T-helper 1 cell (primary cell): ENCODE measurements at places on chromosomes 7 and 10.

GRCh38 chr7:116924741-116925140 is 28.6 kb upstream of the ST7 start:
- DNase-seq = no peak

DNA sequence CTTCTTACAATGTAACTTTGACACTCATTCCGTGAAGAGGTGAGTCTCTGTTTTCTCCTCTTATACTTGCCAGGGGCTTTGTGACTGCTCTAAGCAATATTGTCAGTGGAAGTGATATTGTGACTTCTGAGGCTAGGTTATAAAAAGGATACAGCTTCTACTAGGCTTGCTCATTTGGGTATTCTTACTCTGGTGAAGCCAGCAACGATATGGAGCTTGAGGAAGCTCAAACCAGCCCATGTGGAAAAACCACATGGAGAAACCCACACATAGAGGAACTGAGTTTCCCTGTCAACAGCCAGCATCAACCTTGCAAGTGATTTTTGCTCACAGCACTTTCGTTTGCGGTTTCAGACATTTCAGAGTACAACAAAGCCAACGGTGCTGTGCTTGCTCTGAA is 149.6 kb upstream of the SEMA3E start:
- no peak for DNase-seq

GRCh38 chr10:21337171-21337792 is 188.2 kb downstream of the SKIDA1 start:
- no peak for DNase-seq

GRCh38 chr7:155355745-155356144 is 58.1 kb downstream of the INSIG1 start:
- DNase-seq = no peak

- DNase-seq = no peak
Observed at GRCh38 chr10:87887146-87887545, 23.7 kb downstream of the PTEN start.

GRCh38 chr7:92697012-92697411 is 106.8 kb upstream of the FAM133B start:
- no peak for DNase-seq

DNA sequence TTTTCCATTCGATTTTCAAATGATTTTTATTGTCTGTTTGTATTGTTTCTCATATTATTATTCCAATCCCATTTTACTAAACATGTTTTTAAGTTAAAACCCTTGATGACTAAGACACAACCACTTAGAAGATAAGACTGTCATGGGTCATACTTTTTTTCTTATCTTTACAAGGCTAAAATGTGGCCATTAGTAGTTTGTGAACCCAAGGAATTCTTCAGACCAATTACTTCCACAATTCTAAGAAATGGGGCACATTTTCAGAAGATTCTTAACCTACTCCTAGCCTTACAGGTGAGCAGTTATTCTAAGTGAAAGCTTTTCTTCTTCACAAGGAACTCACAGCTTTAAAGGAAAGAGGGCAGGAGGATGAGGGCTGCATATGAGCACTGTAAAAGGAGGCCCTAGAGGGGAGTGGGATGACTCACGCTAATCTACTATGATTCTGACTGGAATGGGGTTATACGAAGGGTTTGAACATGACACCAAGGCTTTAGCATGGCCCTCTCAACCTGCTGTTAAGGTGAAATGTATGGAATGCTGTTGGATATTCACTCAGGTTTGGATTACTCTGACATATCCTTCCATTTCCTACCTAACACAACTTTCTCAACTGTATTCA is 81.0 kb downstream of the SORCS1 start:
- no peak for DNase-seq

GRCh38 chr7:136919820-136920219 is 51.4 kb downstream of the CHRM2 start:
- DNase-seq = no peak

GRCh38 chr7:21417647-21418046 is 10.2 kb upstream of the SP4 start:
- no peak for DNase-seq

- DNase-seq = no peak
Observed at GRCh38 chr7:16850614-16851466, 30.9 kb downstream of the AGR3 start.

- no peak for DNase-seq
Observed at GRCh38 chr7:21500117-21500832, 42.6 kb upstream of the DNAH11 start.

GRCh38 chr10:99523251-99523773 is 9.4 kb upstream of the NKX2-3 start:
- no peak for DNase-seq

- no peak for DNase-seq
Observed at GRCh38 chr7:4833691-4834600, 27.9 kb downstream of the PAPOLB start.

DNA sequence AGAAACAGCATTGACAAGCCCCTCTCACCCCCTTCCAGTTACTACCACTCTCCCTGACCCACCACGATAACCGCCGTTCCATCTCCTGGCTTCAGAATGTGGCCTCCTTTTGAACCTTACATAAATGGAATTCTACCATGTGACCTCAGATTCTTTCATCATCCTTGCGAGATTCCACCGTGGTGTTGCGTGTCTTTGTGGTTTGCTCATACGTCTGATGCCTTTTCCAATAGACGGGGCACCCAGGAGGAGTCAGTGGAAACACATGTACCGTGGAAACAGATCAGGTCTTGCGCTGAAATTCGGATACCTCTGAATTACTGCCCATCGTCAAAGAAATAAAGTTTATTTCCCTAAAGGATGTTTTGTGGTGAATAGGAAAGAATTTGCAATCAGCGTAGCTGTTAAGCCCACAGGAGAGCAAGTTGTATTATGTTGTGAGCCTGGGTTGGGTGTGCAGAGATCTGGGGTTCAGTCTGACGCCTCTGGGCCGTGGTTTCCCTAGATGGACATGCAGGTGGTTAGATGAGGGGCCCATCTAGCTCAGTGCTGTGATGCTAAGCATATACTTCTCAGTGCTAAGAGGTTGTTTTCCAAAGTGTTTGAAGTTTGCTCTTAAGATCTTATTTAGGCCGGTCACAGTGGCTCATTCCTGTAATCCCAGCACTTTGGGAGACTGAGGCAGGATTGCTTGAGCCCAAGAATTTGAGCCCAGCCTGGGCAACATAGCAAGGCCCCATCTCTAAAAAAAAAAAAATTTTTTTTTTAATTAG is 29.1 kb downstream of the GTF2IRD1 start:
- DNase-seq = no peak

- no peak for DNase-seq
Observed at GRCh38 chr10:86292462-86293395, 73.9 kb downstream of the GRID1 start.

DNA sequence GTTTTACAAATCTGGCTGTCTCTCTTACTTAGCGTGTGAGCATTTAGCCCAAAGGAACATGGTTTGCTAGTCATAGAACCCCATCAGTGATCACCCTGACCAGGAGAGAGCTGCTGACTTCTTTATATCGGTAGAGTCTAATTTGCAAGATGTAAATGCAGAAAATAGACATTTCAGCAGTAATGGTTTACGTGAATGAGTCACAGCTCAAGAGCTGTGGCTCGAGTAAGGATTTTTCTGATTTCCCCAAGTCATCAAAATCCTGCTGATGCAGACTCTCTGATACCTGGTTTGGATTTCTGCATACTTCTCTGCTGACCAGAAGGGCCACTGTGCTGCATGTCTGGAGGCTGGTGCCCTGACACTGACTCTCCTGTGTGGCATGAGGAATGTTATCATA is 25.7 kb downstream of the NUB1 start:
- DNase-seq = no peak

DNA sequence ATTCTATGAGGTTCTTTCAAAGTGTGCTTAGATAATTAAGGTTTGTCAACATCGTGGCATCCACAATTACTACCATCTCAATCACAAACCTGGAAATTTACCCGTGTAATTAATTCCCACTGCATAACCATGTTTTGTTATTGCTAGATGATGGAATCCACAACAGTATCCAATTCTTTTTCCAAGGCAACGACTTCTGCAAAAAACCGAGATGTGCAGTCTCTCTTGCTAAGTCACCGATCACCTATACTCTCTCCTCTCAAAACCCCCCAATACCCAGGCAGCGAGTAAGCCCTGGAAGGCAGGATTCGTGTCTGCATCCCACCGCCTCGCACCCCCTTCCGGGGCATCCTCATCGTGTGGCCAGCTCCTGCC is 678 bp upstream of the EIF4H start:
- no peak for DNase-seq

DNA sequence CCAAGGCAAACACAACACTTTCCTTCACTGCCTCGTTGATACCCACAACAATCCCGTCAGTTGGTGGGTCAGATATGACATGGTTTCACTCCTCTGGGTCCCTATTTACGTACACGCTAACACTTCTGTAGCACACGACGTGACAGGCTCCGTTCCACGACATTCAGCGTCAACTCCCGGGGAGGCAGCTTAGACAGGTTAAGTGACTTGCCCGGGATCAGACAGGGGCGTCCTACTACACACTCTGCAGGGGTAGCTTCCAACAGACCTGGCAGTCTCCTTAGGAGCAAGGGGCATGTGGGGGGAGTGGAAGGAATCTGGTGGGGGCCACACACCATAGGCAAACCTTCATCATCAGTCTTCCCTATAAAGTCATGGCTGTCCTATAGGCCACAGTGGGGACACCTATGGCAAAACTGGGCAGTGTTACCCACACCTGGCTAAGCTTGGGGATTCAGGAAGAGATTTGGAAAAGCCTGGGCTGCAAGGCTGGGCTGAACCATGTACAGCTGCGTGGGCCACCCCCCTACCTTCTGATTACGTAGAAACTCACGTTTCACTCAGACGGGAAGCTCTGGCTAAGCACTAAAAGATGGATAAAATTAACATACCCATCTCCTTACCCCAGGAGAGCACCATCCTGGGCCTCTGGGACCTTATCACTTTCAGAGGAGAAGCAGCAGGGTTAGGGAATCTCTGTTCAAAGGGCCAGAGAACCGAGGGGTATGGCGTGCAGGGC is 2.0 kb downstream of the TYSND1 start:
- DNase-seq = no peak

- DNase-seq = no peak
Observed at GRCh38 chr7:41323806-41324205, 379.1 kb downstream of the INHBA start.

- no peak for DNase-seq
Observed at GRCh38 chr7:47266799-47267198, 315.1 kb downstream of the TNS3 start.

- DNase-seq = no peak
Observed at GRCh38 chr7:130400120-130400572, 19.9 kb downstream of the CPA1 start.

GRCh38 chr7:80347173-80347572 is 164.7 kb downstream of the GNAT3 start:
- DNase-seq = no peak

GRCh38 chr7:142784716-142785115 is 13.9 kb downstream of the PRSS2 start:
- no peak for DNase-seq

GRCh38 chr10:43731486-43731885 is 82.8 kb upstream of the ZNF32 start:
- no peak for DNase-seq

DNA sequence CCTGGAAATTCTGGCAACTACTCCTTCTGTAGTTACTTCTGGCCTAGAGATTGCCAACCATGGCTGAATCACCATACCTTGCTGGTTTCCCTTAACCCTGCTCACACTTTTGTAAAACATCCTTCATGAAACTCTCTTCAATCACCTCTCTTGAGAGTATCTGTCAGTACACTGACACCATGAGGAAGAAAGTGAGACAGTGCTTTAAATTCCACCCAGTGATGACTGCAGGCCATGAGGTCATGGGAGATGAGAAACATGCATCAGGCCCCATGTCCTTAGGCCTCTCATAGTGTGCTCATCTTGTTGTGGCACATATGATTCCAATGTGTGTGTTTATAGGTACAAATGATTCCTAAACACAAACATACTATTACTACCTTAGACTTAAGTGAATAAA is 24.6 kb upstream of the NAMPT start:
- no peak for DNase-seq

DNA sequence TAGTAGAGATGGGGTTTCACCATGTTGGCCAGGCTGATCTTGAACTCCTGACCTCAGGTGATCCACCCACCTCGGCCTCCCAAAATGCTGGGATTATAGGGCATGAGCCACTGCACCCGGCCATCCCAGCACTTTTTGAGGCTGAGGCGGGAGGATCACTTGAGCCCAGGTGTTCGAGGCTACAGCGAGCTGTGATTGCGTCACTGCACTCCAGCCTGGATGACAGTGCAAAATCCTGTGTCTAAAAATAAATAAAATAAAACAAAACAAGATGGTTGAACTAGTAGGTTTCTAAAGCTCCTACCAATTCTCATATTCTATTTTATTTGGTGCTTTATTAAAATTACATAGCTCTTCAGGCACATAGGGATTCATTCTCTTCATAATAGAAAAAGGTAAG is 890.3 kb upstream of the AUTS2 start:
- no peak for DNase-seq

DNA sequence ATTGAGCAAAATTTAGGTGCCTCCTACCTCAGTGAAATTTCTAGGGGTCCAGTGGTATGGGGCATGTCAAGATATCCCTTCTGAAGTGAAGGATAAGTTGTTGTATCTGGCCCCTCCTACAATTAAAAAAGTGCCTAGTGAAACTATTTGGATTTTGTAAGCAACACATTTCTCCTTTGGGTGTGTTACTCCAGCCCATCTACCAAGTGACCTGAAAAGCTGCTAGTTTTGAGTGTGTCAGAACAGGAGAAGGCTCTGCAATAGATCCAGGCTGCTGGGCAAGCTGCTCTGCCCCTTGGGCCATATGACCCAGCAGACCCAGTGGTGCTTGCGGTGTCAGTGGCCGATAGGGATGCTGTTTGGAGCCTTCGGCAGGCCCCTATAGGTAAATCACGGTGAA is 46.0 kb downstream of the PTPRE start:
- DNase-seq = no peak

DNA sequence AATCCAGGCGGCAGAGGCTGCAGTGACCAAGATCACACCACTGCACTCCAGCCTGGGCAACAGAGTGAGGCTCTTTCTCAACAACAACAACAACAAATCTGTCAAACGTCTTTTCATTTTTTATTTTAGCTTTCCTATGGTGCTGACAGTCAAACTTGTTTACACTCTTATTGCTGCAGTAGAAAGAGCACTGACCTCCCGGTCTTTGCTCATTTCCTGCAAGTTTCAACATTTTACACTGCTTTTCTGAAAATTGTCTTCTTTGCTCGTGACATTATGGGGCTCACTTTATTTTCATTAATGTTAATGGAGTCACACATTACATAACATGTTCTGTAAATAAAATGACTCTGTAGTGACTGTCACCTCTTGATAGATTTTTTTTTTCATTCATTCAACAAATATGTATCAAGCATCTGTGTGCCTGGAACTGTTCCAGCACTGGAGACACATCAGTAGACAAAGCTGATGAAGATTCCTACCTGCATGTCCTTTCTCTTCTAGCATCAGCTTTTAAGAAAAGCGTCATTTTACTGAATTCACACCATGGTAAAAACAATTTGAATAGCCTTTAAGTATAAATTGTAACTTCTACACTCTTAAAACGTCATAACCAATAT is 277.3 kb downstream of the CELF2 start:
- DNase-seq = no peak

- no peak for DNase-seq
Observed at GRCh38 chr7:2896131-2896530, 52.0 kb upstream of the GNA12 start.
